Stimulated activated CD4-positive, alpha-beta T cell treated with anti-CD3 and anti-CD28 coated beads, Interleukin-1b, Interleukin-23, amount 100 ng/mL, for 1 hour (primary cell): ENCODE measurements at places on chromosomes 16 and 17.
A peak's percentile ranks its signal among the peaks of the same experiment; 100 is the strongest.

DNA sequence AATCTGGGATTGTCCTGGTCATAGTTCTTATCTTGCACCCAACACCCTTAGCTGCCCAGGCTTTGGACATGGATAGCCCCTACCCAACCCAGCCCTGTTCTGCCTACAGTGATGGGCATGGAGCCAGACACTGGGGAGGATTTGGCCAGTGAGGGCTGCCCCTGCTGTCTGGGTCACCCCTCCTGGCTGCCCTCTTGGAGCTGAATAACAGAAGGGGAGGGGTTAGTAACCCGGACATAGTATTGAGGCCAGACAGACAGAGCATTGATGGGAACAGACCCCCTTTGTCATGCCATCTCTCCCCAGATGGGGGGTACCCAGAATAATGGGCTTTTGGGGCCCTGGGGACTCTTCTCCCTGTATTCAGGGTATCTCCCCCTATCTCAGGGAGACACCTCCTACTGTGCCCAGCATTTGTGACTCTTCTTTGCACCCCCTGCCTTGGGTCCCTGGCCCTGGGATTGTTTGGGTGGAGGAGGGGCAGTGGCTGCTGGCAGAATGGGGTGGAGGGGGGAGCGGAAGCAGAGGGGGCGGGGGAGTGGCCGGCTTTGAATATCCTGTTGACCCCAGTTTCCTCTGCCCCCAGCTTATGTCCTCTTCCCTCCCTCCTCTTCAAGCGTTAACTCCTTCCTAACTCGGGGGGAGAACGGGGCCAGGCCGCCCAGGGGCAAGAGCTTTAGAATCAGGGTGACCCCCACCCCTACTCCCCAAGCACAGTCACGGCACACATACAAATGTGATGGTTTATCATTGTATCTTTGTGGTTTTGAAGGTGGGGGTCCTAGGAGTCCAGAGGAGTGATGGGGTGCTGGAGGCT is 17.0 kb downstream of the GJD3 start:
- DNase-seq = no peak

- DNase-seq = no peak
Observed at GRCh38 chr17:55067697-55068439, 99.3 kb downstream of the STXBP4 start.

DNA sequence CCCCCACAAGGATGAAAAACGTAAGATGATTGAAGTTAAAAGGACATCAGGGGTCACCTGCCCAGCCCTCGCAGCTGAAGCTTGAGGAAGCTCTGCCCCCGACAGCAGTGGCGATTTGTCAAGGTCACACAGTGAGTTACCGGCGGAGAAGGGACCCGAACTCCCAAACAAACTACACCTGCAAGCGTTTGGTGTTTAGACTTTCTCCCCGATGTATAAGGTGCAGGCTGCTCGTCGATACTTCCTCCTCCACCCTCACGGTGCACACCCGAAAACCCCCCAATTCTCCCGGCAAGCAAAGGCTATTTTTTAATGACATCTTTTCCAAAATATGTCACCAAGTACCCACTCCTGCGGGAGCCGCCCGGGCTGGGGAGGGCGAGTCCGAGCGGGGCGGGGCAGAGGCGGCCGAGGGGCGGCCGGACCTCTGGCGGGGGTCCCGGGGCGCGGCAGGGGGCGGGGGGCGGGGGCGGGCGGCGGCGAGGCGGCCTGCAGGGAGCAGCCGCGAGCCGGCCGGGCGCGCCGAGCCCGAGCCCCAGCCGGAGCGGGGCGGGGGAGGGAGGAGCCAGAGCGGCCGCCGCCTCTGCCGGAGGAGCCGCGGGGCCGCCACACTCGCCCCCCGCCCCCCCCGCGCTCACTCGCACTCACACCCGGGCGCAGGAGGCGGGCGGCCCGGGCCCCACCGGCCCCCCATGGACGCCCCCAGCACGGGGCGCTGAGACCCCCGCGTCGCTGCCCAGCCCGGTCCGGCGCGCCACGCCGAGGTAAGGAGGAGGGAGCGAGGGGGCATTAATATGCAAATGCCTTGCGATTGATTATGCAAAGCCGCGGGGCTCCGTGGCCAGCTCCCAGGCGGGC is at the start of gene THRA:
THRA (plus strand) TSS at position 637 of the 858 bp plus-strand sequence. CDS start 11,524 bp downstream, outside the sequence.
- peak; percentile 56 for DNase-seq

GRCh38 chr16:54048586-54049495 is 237.7 kb downstream of the IRX3 start:
- no peak for DNase-seq

DNA sequence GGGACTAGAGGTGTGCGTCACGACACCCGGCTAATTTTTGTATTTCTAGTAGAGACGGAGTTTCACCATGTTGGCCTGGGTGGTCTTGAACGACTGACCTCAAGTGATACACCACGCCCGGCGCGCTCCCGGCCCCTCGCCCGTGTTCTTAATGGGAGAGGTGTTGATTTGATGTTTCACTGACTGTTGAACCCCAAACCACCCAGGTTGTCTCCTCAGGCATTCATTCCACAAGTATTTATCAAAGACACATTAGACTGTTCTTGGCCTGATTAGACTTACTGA is 1.4 kb downstream of the CENPN start:
- DNase-seq = no peak

- DNase-seq = no peak
Observed at GRCh38 chr16:15792563-15792971, 64.3 kb downstream of the MYH11 start.

- DNase-seq = no peak
Observed at GRCh38 chr17:58279736-58280479, 827 bp downstream of the MPO start.

DNA sequence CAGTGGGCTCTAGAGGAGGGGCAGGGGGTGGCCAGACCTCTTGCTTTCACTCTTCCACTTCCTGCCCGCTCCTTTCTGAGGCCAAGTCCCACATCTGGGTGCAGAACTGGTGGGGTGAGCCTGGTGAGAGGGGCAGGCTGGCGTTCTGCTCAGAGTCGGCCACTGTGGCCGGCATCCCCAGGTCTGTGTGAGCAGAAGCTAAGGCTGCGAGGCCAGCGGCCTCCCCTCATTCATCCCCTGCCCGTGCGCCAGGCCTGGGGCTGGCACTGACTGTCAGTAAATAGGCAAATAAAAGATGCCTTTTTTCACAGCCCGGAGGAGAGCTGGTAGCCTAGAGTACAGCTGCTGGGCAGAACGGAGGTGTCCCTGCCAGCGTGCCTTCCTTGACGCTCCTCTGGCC is 1.2 kb downstream of the DEF8 start:
- DNase-seq = no peak

GRCh38 chr16:4285167-4285566 is 12.3 kb upstream of the TFAP4 start:
- no peak for DNase-seq

DNA sequence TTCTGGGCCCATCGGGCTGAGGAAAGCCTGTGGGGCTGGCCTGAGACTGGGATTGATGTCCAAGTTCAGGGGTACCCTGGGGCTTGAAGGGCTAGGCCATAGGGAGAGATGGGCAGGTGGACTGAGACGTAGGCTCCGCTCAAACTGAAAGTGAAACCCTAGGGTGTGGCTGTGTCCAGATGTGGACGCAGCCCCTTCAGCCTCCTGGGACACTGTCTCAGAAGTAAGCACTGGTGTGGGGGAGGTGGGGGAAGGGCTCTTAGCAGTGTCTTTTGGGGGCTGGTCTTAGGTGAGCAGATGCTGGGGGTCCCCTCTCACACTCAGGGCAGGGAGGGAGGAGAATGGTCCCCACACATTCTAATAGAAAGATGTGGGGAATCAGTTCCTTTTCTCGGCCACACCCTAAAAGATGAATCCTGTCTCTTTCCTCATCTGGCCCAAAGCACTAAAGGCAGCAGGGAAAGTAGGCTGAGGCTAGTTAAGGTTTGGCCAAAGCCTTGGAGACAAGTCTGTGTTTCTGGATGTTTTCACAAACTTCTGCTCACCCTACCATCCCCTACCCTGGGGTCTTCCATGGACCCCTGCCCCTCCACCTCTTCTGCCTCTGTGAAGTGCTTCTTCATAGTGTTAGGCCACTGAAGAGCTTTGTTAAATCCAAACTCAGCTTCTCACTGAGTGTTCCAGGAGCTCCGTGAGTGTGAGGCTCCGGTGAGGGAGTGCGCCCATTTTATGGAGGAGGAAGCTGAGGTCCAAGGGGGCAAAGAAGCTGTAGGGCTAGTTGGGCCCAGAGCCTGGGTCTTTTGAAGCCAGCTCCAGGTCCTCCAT is 5.6 kb downstream of the FMNL1 start:
- DNase-seq = no peak

- DNase-seq = no peak
Observed at GRCh38 chr17:78753316-78754250, 28.5 kb downstream of the CYTH1 start.

GRCh38 chr16:58197314-58198012 is 443 bp downstream of the CSNK2A2 start:
- DNase-seq = no peak

- no peak for DNase-seq
Observed at GRCh38 chr16:87995644-87996043, 44.4 kb downstream of the BANP start.

GRCh38 chr17:39923836-39924690 is 3.3 kb downstream of the ORMDL3 start:
- no peak for DNase-seq

DNA sequence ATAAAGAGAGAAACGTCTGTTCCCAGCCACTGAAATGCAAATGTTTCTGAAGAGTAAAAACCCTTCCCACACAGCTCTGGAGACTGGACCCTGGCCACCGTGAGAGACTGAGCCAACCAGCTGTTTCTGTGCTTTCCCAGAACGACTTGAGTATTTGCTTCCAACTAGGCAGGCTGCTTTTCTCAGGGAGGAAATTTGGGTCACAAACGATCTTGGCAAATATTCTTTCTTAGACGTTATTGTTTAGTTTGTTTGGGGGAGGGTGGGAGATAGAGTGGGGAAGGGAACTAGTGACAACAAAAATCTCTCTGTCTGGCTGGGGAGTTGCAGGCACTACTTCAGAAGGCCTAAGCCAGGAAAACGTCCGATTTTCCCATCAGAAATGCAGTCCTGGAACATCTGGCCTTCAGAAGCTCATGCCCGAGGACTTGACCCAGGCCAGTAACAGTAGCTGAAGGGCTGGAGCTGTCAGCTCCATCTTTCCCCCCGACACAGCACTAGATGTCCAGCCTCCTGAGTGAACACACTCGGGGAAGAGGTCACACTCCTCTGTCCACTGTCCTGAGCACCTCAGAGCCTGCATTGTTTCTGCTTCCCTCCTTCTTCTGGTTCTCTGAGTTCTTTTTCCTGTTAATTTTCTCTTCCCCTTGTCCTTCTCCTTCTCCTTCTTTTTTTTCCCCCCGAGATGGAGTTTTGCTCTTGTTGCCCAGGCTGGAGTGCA is 4.0 kb downstream of the CCDC92B start:
- no peak for DNase-seq

DNA sequence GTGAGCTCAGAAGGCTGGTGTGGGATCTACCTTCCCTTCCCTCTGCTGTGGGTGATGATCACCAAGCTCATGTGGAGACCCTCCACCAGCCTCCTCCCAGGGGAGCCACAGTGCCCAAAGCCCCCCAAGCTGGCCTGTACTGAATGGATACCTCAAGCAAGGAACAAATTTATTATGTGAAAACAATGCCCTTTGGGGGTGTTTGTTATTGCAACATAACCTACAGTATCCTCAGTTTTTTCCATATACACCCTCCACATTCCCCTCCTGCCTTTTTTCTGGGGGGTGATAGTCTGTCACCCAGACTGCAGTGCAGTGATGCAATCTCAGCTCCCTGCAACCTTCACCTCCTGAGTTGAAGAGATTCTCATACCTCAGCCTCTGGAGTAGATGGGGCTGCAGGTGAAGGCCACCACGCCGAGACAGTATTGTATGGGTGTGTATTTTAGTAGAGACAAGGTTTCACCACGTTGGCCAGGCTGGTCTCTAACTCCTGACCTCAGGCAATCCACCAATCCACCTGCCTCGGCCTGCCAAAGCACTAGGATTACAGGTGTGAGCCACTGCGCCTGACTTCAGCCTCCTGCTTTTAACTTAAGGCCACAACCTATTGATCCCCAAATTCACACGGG is 215.9 kb downstream of the CPPED1 start:
- DNase-seq = no peak

GRCh38 chr16:84484579-84485254 is 19.7 kb downstream of the MEAK7 start:
- no peak for DNase-seq

DNA sequence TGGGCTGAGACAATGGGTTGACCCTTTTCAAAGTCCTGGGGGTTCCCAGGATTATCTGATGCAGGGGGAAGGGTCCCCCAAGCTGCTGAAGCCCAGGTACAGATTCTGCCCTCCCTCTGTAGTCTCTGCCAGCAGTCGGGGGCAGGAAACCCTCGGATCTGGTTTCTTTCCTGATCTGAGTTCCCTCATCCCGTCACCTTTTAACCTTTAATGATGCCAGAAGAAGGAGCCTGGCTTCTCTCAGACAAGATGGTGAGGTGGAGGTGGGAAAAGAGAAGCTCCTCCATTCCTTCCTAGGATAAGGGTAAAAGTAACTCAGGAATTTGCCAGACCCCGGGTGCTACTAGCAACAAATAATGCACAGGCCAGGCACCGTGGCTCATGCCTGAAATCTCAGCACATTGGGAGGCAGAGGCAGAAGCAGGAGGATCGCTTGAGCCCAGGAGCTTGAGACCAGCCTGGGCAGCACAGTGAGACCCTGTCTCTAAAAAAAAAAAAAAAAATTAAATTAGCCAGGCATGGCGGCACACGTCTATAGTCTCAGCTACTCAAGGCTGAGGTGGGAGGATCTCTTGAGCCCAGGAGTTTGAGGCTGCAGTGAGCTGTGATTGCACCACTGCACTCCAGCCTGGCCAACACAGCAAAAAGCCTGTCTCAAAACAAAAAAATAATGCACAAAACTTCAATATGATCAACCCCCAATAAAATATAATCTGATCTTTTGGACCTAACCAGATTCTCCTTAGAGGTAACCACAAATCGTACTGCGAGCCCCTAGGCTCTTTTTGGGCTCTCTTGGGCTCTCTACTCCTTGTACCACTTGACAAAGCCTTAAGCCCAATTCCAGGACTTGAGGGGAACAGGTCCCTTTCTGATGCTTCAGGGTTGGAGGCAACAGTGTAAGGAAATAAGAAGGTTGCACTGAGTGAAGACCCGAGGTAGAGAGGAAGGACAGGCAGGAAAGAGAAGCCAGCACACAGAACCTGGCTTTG is 5.7 kb downstream of the CDC42EP4 start:
- no peak for DNase-seq

DNA sequence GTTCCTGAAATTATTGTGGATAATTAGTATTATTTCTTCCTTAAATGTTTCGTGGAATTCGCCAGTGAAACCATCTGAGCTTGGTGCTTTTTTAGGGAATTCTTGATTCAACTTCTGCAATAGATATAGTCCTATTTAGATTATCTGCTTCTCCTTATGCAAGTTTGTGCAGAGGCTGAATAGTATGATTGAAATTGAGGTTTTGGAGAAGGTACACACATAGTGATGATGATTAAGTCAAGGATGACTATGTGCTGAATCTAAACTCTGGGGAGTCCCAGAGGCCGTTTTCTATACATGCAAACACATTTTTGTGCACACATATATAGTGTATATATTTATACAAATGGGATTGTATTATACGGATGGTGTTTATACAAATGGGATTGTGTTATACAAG is 5.2 kb upstream of the MYH4 start:
- no peak for DNase-seq

GRCh38 chr17:34235389-34236028 is 19.6 kb upstream of the CCL2 start:
- DNase-seq = no peak

- no peak for DNase-seq
Observed at GRCh38 chr17:29363716-29364115, 26.4 kb upstream of the TAOK1 start.

- DNase-seq = no peak
Observed at GRCh38 chr17:33284022-33284421, 9.1 kb downstream of the ASIC2 start.
